G401 (cell line): ENCODE measurements at places on chromosomes 6 and 20.

- no peak for DNase-seq
These were observed 52.9 kb downstream of the EDN1 start for GRCh38 chr6:12343122-12343439.

DNA sequence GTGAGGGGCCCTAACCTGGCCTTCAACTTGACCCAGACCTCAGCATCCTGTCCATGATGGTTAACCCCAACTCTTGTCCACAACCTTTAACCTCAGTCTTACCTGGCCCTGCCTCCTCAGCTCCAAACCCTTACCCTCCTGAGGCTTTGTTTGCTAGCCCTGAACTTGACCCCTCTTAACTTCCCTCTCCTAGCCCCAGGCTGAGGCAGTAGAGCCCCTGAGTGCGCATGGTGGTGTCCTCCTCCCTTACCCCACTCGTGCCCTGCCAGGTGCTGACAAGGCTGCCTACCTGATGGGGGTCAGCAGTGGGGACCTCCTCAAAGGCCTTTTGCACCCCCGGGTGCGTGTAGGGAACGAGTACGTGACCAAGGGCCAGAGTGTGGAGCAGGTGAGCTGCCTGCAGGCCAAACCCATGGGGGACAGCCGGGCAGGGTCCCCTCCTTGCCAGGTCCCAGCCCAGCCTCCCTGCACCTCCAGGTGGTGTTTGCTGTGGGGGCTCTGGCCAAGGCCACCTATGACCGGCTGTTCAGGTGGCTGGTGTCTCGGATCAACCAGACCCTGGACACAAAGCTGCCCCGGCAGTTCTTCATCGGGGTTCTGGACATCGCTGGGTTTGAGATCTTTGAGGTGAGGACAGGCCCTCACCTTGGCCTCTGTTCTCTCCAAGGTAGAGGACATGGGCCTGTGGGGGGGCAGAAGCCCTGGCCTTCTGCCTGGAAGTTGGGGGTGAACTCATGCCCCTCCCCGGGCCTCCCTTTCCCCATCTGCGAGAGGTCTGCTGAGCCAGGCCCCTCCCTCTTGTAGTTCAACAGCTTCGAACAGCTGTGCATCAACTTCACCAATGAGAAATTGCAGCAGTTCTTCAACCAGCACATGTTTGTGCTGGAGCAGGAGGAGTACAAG, 31.9 kb downstream of the MYH7B start:
- no peak for DNase-seq

DNA sequence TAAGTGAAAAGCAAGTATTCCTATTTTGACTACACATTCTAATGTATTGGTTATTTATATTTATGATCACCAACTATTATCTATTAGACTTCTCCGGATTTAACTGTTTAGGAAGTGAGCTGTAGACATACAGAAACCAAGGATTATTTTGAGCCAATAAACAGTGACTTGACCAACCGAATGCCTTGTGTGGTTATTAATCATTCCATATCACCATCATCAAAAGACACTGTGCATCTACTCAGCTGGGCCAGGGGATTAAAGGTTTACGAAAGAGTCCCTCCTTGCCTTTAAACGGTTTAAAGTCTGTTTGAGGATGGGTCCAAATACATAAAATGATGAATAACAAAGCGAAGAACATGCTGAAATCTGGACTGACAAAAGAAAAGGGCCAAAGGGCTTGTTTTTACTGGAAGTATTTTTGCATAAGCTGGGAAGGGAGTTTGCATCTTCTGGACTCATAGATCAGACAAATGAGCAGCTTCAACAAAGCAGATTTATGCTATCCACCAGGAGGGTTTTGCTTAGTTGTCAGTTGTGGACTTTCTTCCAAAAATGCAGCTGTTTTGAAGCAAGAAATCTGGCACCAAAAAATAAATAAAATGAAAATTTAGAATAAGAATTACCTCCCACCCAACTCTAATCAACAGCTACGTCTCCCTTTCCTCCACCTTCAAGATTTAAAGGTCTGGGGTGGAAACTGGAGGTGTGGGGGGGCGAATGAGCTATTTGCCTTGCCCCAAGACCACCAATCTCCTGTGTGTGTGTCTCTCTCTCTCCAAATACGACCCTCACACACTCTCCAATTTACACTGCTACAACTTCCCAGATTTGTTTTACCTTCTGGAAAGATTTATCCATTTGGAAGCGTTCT, 33.6 kb upstream of the ID4 start:
- DNase-seq = no peak

GRCh38 chr6:36053878-36054277, 26.3 kb downstream of the MAPK14 start:
- DNase-seq = no peak

DNA sequence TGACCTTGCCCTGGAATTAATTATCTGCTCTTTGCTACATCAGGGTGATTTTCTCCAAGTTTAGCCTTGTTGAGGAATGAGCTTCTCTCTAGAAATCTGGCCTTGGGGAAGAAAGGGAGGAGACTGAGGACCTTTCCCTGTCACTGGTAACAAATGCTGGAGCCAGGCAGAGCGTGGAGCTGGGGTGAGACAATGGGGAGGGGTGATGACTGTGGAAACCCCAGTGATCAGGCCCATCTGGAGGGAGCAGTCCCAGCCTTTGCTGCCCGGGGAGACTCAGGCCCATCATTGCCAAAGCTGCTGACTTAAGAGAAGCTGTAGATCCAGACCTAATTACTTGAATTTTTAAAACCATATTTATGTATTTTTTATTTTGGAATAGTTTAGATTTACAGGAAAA, 31.3 kb downstream of the BCAS4 start:
- DNase-seq = no peak
